LoVo (cell line): ENCODE measurements at places on chromosomes 11 and 22.

- DNase-seq = no peak
These were observed 12.9 kb downstream of the USP28 start for GRCh38 chr11:113862435-113862834.

- no peak for DNase-seq
These were observed 66.3 kb downstream of the ETS1 start for GRCh38 chr11:128520888-128521681.

DNA sequence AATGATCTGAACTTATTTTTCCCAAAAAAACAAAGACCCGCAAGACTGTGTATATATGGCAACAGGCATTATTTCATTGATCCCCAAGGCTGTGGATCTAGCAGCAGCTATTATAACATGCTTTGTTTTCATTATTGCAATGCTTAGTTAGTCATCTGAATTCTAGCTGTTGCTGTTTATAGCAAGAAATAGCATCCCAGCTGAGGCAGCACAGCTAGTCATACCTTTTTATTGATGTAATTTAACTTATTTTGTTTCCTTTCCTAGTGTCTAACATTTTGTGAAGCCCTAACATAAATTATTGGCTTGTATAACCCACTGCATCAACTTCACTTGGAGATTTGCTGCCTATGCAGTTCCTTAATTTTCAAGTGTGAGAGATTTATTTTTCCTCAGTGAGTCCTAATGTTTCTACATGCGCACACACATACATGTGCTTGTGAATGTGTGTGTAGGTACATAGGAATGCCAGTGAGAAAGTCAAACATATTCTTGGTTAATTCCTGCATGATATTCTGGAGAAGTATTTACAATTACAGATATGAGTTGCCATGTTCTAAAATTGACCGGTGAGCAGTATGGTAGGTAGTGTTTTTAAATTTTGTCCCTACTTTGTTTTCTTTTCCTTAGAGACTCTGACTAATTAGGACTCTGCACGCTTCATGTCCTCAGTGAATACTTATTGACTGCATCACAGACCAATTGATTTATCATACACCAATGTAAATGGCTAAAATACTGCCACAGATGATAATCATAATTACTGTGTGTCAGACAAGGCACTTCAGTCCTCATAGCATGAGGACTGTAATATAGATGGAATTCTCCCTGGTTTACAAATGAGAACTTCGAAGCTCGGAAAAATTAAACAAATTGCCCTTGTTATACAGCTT is 119.3 kb downstream of the WNT11 start:
- no peak for DNase-seq

GRCh38 chr22:28198692-28199091 is 279.6 kb upstream of the PITPNB start:
- DNase-seq = no peak

- no peak for DNase-seq
These were observed 52.5 kb upstream of the SUSD2 start for GRCh38 chr22:24128631-24129262.

DNA sequence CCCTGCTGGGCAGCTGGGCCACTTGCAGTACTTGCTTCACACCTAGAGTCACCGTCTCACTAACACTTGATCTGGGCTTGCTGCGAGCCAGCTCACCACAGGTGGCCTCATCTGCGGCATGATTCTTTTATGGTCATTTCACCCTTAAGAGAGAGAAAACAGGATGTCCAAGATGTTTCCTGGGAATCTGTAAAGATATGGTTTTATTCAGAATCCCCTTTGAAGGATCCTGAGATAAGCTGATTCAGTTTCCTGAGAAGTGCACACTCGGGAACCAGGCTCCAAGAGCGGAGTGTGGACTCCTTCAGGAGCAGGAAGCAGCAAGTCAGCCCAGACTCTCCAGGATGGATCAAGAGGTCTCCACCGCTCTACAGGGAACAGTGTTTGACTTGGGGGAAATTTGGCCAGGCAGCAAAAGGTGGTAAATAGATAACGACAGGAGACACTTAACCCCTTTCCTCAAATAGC is 21.8 kb upstream of the TP53AIP1 start:
- DNase-seq = no peak

DNA sequence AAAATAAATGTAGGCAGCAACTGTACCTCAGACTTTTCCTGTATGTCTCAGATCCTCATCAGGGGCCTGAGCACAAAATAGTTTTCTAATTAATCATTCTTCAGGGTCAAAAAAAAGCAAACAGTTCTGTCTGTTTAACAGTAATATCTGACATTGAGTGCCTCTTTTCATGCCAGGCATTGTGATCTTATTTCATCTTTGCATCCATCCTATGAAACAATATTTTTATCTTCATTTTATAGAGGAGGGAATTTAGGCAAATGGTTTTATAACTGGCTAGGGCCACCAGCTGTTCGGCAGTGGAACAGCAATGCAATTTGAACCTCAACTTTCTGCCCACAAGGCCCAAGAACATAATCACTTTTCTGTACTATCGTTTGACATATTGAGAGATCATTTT is 145.6 kb downstream of the WNT7B start:
- no peak for DNase-seq

DNA sequence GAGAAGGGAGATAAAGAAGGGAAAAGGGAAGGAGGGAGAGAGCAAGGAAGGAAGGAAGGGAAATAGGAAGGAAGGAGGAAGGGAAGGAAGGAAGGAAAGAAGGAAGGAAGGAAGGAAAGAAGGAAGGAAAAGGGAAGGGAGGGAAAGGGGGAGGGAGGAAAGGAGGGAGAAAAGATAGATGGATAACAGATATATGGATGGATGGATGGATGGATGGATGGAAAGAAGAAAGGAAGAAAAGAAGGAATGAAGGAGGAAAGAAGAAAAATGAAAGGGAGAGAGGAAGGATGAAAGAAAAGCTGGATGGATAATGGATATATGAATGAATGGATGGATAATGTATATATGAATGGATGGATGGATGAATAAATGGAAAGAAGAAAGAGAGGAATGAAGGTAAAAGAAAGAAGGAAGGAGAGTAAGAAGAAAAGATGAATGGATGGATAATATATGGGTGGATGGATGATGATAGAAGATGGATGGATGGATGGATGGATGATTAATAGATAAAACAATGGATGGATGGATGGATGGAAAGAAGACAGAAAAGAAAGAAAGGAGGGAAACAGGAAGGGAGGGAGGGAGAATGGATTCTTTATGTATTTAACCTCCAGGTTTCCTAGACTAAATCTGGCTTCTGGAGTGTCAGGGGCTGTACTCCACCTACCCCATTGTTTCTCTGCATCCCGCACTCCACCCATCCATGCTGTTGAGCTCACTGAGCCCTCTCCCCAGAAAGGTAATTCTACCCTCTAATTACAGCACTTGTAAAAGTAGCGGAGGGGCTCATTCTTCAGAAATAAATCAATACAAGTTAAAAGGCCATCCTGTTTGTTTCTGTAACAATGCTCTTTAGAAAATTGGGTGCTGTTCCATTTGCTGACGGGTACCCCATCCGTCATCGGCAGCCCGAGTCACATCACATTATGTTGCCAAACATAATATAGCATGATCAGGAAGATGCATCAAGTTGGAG is 506.1 kb downstream of the MIAT start:
- DNase-seq = no peak

- no peak for DNase-seq
These were observed 68.0 kb downstream of the ETS1 start for GRCh38 chr11:128519338-128519737.

- DNase-seq = no peak
These were observed 8.1 kb downstream of the ZFP91 start for GRCh38 chr11:58586998-58587397.
